ENCODE measurements at places on chromosomes 12 and 14. TPM values are rescaled to one million over a fixed set of nuclear protein-coding genes. Genes with fewer than 3 reads are reported as not detected.

DNA sequence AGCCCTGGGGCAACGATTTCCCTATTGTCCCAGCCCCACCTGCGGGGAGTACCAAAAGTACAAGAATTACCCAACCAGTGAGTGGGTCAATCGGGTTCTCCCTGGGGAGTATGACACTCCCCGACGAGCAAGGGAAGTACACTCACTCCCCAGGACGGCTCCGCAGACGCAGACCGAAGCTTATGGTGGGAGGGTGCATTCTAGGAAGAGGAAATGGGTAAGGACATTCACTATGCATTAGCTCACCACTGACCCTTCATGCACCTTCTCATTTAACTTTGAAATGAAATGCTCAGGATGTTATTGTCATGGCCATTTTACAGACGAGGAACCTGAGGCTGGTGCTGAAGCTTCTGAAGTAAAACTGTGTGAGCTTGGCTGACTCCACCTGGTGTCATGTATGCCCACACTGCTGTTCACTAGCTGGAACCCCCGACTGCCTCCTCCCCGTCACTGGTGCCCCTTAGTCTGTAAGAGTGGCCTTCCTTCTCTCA, 45.8 kb upstream of the TMED10 start:
- DNase-seq = peak; percentile 90

- no peak for DNase-seq
These were observed 203.3 kb downstream of the NAV3 start for GRCh38 chr12:78034025-78034424.

DNA sequence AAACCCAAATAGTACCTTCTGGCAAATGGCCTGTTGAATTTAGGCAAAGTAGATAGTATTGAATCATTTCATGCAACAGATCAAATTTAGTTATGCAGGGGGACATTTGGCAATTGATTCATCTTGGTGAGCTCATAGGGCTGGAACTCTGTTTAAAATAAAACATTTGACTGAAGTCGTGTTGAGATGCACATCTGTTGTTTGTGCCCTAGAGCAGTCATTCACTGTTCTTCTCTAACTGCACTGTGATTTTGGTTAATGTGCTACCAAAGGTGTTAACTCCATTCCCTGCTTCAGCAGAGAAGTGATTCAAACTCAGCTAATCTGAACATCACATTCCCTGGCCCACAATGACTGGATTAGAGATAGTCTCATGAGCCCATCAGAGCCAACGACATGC, 44.0 kb upstream of the CSRP2 start:
- no peak for DNase-seq

- DNase-seq = no peak
These were observed 291.9 kb upstream of the RTL1 start for GRCh38 chr14:101195309-101195901.

- no peak for DNase-seq
These were observed 44.6 kb downstream of the SRGAP1 start for GRCh38 chr12:63888908-63889635.

- no peak for DNase-seq
These were observed 41.8 kb upstream of the P2RX7 start for GRCh38 chr12:121090586-121091514.

DNA sequence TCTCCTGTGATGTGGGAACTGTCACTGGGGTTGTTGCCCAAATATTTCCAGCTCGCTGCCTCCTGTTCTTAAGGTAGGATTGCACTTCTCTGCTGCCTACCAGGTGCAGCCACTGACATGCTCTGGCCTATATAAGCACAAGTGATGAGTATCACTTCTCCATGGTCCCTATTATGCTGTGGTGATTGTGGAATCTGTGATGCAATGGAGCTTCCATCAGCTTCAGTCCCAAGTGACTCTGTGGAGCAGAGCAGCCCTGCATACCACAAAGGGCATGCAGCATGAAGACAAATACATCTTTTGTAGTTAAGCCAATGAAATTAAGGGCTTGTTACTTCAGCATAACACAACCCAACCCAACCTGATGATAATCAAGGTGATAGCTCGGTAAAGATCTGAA, 43.5 kb downstream of the CKAP4 start:
- DNase-seq = no peak

Gene RASSF9
- 2.3 TPM for total RNA-seq

Gene MMP19
- total RNA-seq = 0.31 TPM

Gene HOXC4
- total RNA-seq = not detected

Gene PMCH
- 1.8 TPM for total RNA-seq
